ENCODE measurements at places on chromosomes 5 and 9. TPM values are rescaled to one million over a fixed set of nuclear protein-coding genes. Genes with fewer than 3 reads are reported as not detected.

SHROOM1 gene
- 4.1 TPM for total RNA-seq

DNA sequence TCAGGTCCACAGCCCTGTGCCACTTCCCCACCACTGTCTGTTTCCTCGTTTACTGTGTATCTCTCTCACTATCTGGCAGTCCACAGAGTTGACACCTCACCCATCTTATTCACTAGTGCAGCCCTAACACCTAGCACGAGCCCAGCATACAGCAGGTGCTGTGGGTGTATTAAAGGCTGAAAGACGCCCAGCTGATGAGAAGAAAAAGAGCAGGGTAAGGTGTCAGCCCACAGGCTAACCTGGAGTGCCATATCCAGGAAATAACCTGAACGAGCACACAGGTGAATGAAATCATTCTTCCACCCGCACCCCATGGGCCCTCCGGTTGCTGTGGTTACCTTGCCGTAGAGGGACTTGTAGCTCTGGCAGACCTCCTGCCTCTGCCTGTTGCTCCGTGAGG is 18.6 kb downstream of the ANXA6 start:
- DNase-seq: no peak

SLC25A2 gene
- total RNA-seq: not detected

DNA sequence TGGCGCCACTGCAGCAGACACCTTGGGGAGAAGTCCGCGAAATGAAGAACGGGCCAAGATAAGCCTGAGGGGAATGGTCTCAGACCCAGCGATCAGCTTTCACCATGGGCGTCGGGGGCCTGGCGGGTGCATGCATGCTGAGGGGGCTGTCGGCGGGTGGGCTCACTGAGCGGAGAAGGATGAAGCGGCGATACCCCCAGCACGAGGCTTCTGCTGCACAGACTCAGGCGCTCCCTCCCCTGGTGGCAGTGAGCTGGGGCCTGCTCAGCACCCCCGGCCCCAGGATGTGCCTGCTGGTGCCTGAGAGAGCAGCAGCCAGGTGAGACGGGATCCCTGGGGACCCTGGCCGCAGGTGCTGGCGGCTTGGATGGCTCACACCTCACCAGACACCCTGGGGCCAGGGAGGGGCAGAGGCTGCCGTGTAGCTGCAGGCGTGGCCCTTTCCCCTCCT is 31.2 kb downstream of the CEP72 start:
- no peak for DNase-seq

GRCh38 chr9:71249729-71250317 is 128.4 kb upstream of the TRPM3 start:
- peak; percentile 62 for DNase-seq

DNA sequence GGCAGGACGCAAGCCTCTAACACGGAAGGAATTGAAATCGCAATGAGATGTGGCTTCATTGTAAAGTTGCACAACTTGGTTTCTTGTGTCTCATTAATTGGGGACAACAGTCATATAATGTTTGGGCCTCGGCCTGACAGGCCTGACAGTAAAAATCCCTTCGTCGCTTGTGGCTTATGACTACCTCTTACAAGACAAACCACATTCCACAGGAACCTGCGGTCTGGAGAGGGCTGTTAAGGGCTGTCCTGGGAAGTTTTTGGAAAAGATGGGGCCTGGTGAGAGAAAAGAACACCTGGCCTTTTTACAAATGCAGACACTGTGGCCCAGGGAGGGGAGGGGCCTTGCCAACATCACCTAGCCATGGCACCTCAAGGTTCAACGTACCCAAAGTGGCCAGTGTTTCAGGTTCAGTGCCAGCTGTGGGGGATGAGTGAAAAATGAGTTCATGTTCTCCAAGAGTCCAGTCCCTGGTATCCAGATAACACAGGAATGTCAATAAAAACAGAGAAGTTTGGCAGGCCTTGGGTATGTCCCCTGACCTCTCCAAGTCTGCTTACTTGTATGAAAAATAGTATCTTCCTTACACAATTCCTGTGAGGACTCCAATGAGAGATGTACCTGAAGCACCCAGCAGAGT is 22.2 kb downstream of the SHB start:
- DNase-seq: peak; percentile 89

DNA sequence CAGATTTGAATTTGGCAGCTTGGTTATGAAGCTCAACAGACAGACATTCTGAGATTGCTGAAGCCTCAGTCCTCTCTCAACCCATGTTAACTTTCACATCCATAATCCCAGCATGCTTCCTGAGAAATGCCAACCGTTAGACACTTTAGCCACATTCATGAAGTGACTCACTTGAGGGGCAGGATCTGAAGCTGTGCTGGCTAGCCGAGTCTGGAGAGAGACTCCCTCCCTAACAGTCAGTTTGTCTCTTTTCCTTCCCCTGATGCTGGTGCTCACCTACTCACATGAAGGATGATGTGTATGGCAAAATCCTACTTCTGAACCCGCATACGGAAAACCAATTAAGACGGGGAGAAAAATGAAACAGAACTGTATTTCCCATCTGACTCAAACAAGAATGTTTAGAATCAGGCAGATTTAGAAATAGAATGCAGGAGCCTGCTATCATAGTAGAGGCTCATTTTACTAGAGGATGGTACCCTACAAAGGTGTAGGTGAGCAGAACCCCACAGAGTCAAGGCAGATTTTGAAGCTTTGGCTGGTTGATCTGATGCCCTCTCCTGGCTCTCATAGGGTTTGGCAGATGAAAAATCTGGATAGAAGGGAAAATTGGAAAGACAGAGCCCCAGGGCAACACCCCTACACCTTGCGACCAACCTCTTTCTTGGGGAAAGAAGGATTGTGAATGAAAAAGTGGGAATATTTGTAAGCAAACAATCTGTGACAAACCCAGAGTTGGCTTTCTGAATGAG is 150.9 kb upstream of the LHFPL2 start:
- peak; percentile 62 for DNase-seq

DNA sequence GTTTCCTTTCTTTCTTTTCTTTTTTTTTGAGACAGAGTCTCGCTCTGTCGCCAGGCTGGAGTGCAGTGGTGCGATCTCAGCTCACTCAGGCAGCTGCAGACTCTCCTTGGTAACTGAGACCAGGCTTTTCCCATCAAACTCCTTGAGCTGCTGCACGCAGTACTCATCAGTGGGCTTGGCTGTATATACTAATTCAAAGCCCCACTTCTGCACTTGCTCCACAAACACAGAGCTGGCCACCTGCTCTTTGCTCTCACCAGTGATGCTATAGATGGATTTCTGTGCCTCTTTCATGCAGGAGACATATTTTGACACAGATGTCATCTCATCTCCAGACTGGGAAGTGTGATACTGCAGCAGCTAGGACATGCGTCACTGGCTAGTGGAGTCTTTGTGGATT is 252.7 kb downstream of the AP3B1 start:
- DNase-seq: no peak

GRCh38 chr5:164898705-164899104 is 1393.3 kb downstream of the MAT2B start:
- no peak for DNase-seq

DNA sequence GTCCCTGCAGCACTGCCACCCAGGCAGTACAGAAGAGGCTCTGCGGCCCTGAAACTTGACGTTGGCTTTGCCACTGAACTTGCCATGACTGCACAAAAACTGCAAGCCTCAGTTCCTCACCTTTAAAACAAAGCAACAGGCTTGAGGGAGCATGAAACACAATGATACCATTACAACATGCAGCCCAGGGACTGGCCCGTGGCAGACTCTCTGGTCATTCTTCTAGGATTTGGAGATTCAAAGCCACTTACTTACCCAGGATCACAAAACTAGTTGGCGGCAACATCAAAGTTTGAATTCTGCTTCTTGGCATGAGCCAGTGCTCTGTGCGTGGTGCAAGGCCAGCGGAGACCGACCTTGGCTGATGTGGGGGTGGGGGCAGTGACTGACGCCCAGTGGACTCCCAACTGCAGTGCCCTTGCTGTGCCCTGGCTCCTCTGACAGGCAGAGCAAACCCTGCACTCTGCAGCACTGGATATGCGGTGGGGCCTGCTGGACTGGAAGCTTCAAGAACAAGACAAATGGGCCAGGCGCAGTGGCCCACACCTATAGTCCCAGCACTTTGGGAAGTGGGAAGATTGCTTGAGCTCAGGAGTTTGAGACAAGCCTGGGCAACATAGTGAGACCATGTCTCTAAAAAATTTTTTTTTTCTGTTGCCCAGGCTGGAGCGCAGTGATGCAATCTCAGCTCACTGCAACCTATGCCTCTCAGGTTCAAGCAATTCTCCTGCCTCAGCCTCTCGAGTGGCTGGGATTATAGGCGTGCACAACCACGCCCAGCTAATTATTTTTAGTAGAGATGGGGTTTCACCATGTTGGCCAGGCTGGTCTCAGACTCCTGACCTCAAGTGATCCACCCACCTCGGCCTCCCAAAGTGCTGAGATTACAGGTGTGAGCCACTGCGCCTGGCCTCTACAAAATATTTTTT is 18.9 kb downstream of the SQSTM1 start:
- peak; percentile 56 for DNase-seq

SEC24A gene
- 20.8 TPM for total RNA-seq

- no peak for DNase-seq
Observed at GRCh38 chr5:62722360-62722759, 143.7 kb downstream of the LRRC70 start.

PAEP gene
- total RNA-seq: not detected

DNA sequence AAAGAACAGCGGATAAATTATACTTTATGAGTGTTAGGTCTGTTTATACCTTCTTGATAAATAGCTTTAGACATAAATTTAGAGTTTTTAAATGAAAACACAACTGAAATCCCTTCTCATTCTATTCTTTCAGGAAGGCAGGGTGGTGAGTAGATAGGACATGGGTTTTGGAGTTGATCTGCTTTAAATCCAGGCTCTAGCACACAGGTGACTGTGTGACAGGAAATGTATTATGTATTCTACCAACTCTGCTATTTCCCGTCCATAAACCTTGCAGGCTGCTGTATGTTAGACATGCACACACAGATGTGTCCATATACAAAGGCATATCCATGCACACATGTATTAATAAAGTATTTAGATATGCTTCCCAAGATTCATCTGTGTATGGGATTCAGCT is 19.3 kb upstream of the CARTPT start:
- no peak for DNase-seq

DNA sequence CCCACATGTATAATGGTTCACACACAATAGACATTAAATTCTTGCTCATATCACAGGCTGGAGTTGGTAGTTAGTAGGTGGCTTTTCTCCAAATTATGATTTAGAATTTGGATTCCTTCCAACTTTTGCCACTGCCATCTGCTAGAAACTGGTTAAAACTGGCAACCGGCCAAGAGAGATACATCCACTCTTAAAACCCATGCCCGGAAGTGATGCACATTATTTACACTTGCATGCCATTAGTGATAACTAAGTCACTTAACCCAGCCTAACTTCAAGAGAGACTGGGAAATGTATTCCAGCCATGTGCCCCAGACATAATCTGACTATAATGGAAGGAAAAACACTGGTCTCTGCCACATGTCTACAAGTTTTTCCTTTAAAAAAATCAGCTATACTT is 395.7 kb upstream of the SEMA6A start:
- DNase-seq: no peak

- DNase-seq: no peak
Observed at GRCh38 chr5:77970891-77971290, 194.8 kb upstream of the TBCA start.

All from fibroblast of lung (primary cell).